SK-N-SH (cell line): ENCODE measurements at places on chromosomes 2 and 18. TPM values are rescaled to one million over a fixed set of nuclear protein-coding genes. Genes with fewer than 3 reads are reported as not detected.

GRCh38 chr2:188944442-188944841, 29.7 kb upstream of the COL3A1 start:
- H3K4me3 ChIP-seq = no peak overlapping the region
- no peaks in the 10 kb centered on the region for H3K36me3 ChIP-seq
- no peaks in the 10 kb centered on the region for H3K4me1 ChIP-seq
- H3K27me3 ChIP-seq = no peaks in the 10 kb centered on the region
- H3K27ac ChIP-seq = no peak overlapping the region
- DNase-seq = no peak

DNA sequence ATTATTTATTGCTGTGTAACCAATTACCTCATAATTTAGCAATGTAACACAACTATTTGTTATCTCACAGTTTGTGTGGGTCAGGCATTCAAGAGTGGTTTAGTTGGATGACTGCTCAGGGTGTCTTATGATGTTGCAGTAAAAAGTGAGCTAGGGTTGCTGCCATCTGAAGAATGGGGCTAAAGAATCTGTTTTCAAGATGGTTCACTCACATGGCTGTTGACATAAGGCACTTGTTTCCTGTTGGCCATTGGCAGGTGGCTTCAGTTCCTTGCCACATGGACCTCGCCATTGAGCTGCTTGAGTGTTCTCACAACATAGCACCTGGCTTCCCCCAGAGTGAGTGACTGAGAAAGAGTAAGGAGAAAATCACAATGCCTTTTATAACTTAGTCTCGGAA, 123.2 kb downstream of the TMEM17 start:
- no peak overlapping the region for H3K27ac ChIP-seq
- H3K4me3 ChIP-seq = no peak overlapping the region
- no peaks in the 10 kb centered on the region for H3K36me3 ChIP-seq
- no peak for DNase-seq

GRCh38 chr18:34283506-34283905, 58.8 kb upstream of the NOL4 start:
- no peak overlapping the region for H3K27ac ChIP-seq
- H3K4me3 ChIP-seq = no peak overlapping the region
- H3K4me1 ChIP-seq = no peaks in the 10 kb centered on the region

GRCh38 chr2:233961905-233962304, 44.7 kb downstream of the TRPM8 start:
- H3K27ac ChIP-seq = no peak overlapping the region
- H3K27me3 ChIP-seq = no peaks in the 10 kb centered on the region
- no peaks in the 10 kb centered on the region for H3K36me3 ChIP-seq
- no peak for DNase-seq

The PER2 gene
- 0.82 and 0.96 TPM in 2 replicates for polyA plus RNA-seq

GRCh38 chr2:239775623-239776435, 249.3 kb downstream of the NDUFA10 start:
- no peaks in the 10 kb centered on the region for H3K36me3 ChIP-seq
- DNase-seq = no peak
- H3K27ac ChIP-seq = no peak overlapping the region
- no peaks in the 10 kb centered on the region for H3K27me3 ChIP-seq

The CFC1 gene
- not detected in 2 replicates for polyA plus RNA-seq

DNA sequence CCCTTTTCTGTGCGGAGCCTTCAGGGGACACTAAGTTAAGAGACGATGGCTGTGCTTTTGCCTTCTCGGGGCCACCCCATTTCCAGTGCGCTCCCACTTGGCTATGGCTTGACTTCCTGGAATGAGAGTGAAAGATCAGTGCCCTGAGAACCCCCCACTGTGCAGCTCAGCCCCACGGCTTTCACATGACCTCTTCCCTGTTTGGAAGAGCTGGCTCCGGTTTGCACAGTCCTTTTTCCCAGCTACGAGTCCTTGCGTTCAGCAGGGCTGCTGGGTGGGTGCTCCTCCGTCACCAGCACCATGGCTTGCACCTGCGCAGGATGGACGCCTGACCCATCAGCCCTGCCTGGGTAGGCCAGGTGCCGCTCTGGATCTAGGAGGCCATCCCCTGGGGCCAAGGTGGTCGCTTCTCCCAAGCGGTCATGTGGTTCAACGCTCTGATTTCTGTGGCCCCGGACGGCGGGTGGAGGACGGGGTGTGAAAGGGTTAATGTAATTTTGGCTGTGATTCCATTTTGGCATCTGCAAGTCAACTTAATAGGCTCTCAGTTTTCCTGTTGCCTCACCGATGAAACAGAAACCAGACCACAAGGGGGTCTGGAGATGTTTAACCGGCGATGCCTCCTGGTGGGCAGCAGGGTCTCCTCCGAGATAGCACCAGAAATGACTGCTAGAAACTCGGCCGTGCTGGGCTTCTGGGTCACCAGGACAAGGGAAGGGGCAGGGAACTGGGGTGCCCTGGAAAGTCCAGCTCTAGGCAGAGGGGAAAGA, 113.1 kb upstream of the HAAO start:
- H3K4me3 ChIP-seq = no peak overlapping the region
- H3K27me3 ChIP-seq = no peaks in the 10 kb centered on the region
- H3K36me3 ChIP-seq = no peaks in the 10 kb centered on the region
- H3K4me1 ChIP-seq = peaks cover 10% of the 10 kb centered on the region

- H3K27ac ChIP-seq = no peak overlapping the region
- H3K36me3 ChIP-seq = 0 out of 2 replicates have a peak, but pooled peaks cover 2% of the 10 kb centered on the region
- no peak for DNase-seq
- no peaks in the 10 kb centered on the region for H3K27me3 ChIP-seq
- no peak overlapping the region for H3K4me3 ChIP-seq
- no peaks in the 10 kb centered on the region for H3K4me1 ChIP-seq
Observed at GRCh38 chr18:56787390-56787789, 136.2 kb downstream of the WDR7 start.

DNA sequence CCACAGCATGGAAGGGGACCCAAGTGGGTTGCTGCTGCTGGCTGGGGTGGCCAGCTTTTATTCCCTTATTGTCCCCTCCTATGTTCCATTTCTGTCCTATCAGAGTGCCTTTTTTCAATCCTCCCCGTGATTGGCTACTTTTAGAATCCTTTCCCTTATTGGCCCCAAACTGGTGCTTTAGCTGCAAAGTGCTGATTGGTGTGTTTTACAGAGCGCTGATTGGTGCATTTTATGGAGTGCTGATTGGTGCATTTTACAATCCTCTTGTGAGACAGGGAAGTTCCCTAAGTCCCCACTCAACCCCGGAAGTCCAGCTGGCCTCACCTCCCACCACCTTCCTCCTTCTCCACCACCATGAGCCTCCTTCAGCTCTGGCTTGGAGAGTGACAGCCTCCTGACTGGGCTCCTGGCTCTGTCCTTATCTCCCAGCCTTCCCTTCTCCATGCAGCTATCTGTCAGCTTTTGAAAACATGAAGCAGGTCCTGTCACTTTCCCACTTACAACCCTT, 20.7 kb upstream of the PLB1 start:
- no peaks in the 10 kb centered on the region for H3K36me3 ChIP-seq
- H3K4me3 ChIP-seq = no peak overlapping the region
- no peak overlapping the region for H3K27ac ChIP-seq
- H3K27me3 ChIP-seq = no peaks in the 10 kb centered on the region

- no peak overlapping the region for H3K27ac ChIP-seq
- DNase-seq = no peak
- H3K4me3 ChIP-seq = no peak overlapping the region
Observed at GRCh38 chr2:196534495-196534894, 105.0 kb upstream of the CCDC150 start.

GRCh38 chr18:37552286-37552685, 13.3 kb downstream of the CELF4 start:
- no peaks in the 10 kb centered on the region for H3K36me3 ChIP-seq
- no peaks in the 10 kb centered on the region for H3K27me3 ChIP-seq
- no peak for DNase-seq
- H3K4me1 ChIP-seq = peaks cover 45% of the 10 kb centered on the region
- no peak overlapping the region for H3K4me3 ChIP-seq

The SCYGR4 gene
- not detected in 2 replicates for polyA plus RNA-seq

The SLC30A3 gene
- polyA plus RNA-seq = 0.68 and 1.1 TPM in 2 replicates

GRCh38 chr18:73283032-73283431, 415.2 kb upstream of the NETO1 start:
- no peak overlapping the region for H3K27ac ChIP-seq
- no peaks in the 10 kb centered on the region for H3K36me3 ChIP-seq
- H3K4me3 ChIP-seq = no peak overlapping the region
- no peaks in the 10 kb centered on the region for H3K4me1 ChIP-seq
- H3K27me3 ChIP-seq = no peaks in the 10 kb centered on the region; the same call in 1 of the 2 replicates

- H3K27ac ChIP-seq = no peak overlapping the region
- peaks cover 9% of the 10 kb centered on the region; the same call in 1 of the 2 replicates for H3K27me3 ChIP-seq
- no peaks in the 10 kb centered on the region for H3K36me3 ChIP-seq
- no peaks in the 10 kb centered on the region for H3K4me1 ChIP-seq
- DNase-seq = no peak
Observed at GRCh38 chr2:161976295-161976694, 97.7 kb downstream of the DPP4 start.

The ERLEC1 gene
- 59.8 and 61.7 TPM in 2 replicates for polyA plus RNA-seq

DNA sequence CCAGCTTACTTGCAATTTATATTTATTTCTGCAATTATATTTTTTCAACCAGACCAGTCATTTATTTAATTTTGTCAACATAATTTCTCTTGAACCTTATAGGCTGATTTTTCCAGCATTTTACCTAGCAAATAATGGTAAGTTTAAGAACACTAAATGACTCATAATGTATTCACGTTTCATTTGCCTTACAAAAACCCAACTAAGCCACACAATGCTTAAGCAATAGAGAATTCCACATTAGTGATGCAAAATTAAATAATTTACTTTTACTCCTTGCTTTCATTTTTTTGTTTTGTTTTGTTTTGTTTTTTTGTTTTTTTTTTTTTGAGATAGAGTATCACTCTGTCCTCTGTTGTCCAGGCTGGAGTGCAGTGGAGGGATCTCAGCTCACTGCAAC, 110.4 kb upstream of the VRK2 start:
- no peaks in the 10 kb centered on the region for H3K4me1 ChIP-seq
- no peak for DNase-seq
- no peak overlapping the region for H3K4me3 ChIP-seq
- no peaks in the 10 kb centered on the region for H3K27me3 ChIP-seq
- H3K36me3 ChIP-seq = no peaks in the 10 kb centered on the region

- H3K36me3 ChIP-seq = peaks cover 69% of the 10 kb centered on the region
- peaks cover 14% of the 10 kb centered on the region for H3K4me1 ChIP-seq
- H3K27me3 ChIP-seq = no peaks in the 10 kb centered on the region
- no peak overlapping the region; the same call in 1 of the 2 replicates for H3K27ac ChIP-seq
Observed at GRCh38 chr2:69099541-69099940, 86.6 kb downstream of the ANTXR1 start.

GRCh38 chr18:74895686-74896085, 298.0 kb downstream of the ZNF407 start:
- peaks cover under 1% of the 10 kb centered on the region; the same call in 1 of the 2 replicates for H3K36me3 ChIP-seq
- H3K27me3 ChIP-seq = no peaks in the 10 kb centered on the region
- H3K4me3 ChIP-seq = no peak overlapping the region
- DNase-seq = no peak

GRCh38 chr2:11348209-11348749, 3.8 kb upstream of the ROCK2 start:
- H3K4me3 ChIP-seq = no peak overlapping the region
- peaks cover 6% of the 10 kb centered on the region for H3K4me1 ChIP-seq
- no peak for DNase-seq
- no peak overlapping the region for H3K27ac ChIP-seq

The CDH7 gene
- polyA plus RNA-seq = not detected in 2 replicates

- H3K27me3 ChIP-seq = no peaks in the 10 kb centered on the region
- no peak overlapping the region for H3K27ac ChIP-seq
- H3K36me3 ChIP-seq = no peaks in the 10 kb centered on the region
- peaks cover 2% of the 10 kb centered on the region; the same call in 1 of the 2 replicates for H3K4me1 ChIP-seq
- no peak overlapping the region for H3K4me3 ChIP-seq
Observed at GRCh38 chr2:235527806-235528469, 34.1 kb downstream of the AGAP1 start.

DNA sequence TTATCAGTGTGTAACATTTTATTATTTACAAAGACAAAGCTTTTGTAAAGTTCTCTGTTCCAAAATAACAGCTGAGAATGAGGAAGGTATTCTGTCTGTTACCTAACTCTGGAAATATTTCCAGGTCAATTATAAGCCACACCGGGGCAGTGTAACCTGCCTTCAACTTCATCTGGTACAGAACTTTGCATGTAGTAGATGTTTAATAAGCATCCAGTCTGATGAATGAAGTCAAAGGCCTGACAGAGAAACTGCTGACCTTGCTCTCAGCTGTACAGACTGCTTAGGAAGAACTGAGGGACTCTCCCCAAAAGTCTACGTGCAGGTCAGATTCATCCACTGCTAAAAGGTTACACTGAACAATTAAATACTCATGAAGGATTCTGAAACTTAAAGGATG, 43.3 kb downstream of the WDFY1 start:
- no peak overlapping the region for H3K4me3 ChIP-seq
- H3K27me3 ChIP-seq = no peaks in the 10 kb centered on the region
- no peak for DNase-seq
- no peak overlapping the region for H3K27ac ChIP-seq
- peaks cover 63% of the 10 kb centered on the region for H3K36me3 ChIP-seq

GRCh38 chr2:75200140-75201096, 1.1 kb upstream of the TACR1 start:
- H3K36me3 ChIP-seq = no peaks in the 10 kb centered on the region
- DNase-seq = peak; percentile 74
- peak overlapping the region; percentile 53 for H3K4me3 ChIP-seq
- peaks cover 60% of the 10 kb centered on the region for H3K27me3 ChIP-seq

The KDSR gene
- polyA plus RNA-seq = 21.2 and 22.3 TPM in 2 replicates

DNA sequence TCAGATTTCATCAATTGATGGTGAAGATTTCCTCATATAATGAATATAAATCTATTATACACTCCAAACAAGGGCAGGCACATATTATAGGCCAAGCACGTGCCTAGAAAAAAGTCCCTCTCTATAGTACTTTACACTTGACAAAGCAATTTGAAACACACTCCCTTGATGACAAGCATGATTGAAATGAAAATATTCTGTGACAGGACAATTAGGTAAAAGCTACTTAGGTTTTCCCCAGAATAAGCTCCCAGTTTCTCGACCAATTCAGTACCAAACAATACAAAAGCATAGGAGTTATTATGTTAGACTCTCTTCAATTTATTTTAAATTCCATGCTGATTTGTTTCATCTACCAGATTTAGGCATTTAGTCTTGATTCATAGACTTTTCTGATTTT, 47.7 kb downstream of the CCDC68 start:
- no peak overlapping the region for H3K27ac ChIP-seq
- no peaks in the 10 kb centered on the region for H3K4me1 ChIP-seq
- H3K36me3 ChIP-seq = no peaks in the 10 kb centered on the region
- H3K27me3 ChIP-seq = no peaks in the 10 kb centered on the region
- no peak for DNase-seq

The ARMC9 gene
- 25.3 and 38.5 TPM in 2 replicates for polyA plus RNA-seq
